ENCODE measurements at places on chromosomes 7 and 10. TPM values are rescaled to one million over a fixed set of nuclear protein-coding genes. Genes with fewer than 3 reads are reported as not detected.

The ATOH7 gene
- not detected for total RNA-seq

The NPFFR1 gene
- not detected for total RNA-seq

The SSC4D gene
- 0.37 TPM for total RNA-seq

The TBX20 gene
- 53.6 TPM for total RNA-seq

The SAP25 gene
- total RNA-seq: not detected

The GDF10 gene
- total RNA-seq: 0.12 TPM

The PTF1A gene
- total RNA-seq: not detected

The GIMAP6 gene
- 2.6 TPM for total RNA-seq

The FBXL13 gene
- total RNA-seq: 4.4 TPM

The CASD1 gene
- total RNA-seq: 11.9 TPM

The FRAT2 gene
- 5.9 TPM for total RNA-seq
